ENCODE measurements at places on chromosomes 2 and 18. TPM values are rescaled to one million over a fixed set of nuclear protein-coding genes. Genes with fewer than 3 reads are reported as not detected.

GRCh38 chr2:237418300-237418699, 4.3 kb upstream of the COL6A3 start:
- peaks cover 41% of the 10 kb centered on the region for H3K27me3 ChIP-seq
- H3K4me1 ChIP-seq = peaks cover 4% of the 10 kb centered on the region
- no peak for DNase-seq
- H3K4me3 ChIP-seq = no peak overlapping the region

GRCh38 chr2:42096869-42097591, 49.2 kb downstream of the PKDCC start:
- peak overlapping the region; percentile 95 for H3K27ac ChIP-seq
- no peaks in the 10 kb centered on the region for H3K36me3 ChIP-seq
- no peaks in the 10 kb centered on the region for H3K27me3 ChIP-seq
- H3K4me1 ChIP-seq = peaks cover 64% of the 10 kb centered on the region
- H3K4me3 ChIP-seq = no peak overlapping the region
- peak; percentile 72 for DNase-seq

DNA sequence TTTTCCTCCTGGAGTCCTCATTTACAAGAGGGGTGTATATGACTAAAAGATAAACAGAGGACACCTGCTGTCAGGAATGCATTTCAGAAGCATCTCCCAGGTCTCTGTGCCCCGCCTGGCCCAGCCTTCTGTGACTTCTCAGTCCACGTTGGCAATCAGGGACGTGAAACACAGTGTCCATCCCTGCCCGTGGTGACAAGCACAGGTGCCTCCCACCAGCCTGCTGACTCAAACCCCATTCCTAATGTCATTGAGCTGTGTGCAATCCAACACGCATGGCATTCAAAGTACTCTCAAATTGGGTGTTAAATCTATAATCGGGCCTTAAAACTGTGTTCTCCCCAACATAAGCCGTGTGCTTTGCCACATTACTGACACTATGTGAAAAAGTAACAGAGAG, 343.2 kb downstream of the EIPR1 start:
- no peaks in the 10 kb centered on the region for H3K36me3 ChIP-seq
- no peak overlapping the region for H3K4me3 ChIP-seq
- H3K27me3 ChIP-seq = no peaks in the 10 kb centered on the region
- H3K27ac ChIP-seq = no peak overlapping the region
- no peak for DNase-seq
- no peaks in the 10 kb centered on the region for H3K4me1 ChIP-seq

- peaks cover 20% of the 10 kb centered on the region for H3K4me1 ChIP-seq
- H3K27ac ChIP-seq = no peak overlapping the region
- H3K4me3 ChIP-seq = no peak overlapping the region
- peak; percentile 88 for DNase-seq
- H3K36me3 ChIP-seq = no peaks in the 10 kb centered on the region
- no peaks in the 10 kb centered on the region for H3K27me3 ChIP-seq
Measured at GRCh38 chr2:71882949-71883472, 264.7 kb downstream of the CYP26B1 start.

- H3K27me3 ChIP-seq = no peaks in the 10 kb centered on the region
- H3K4me1 ChIP-seq = peaks cover 24% of the 10 kb centered on the region
- no peak for DNase-seq
- H3K4me3 ChIP-seq = no peak overlapping the region
Measured at GRCh38 chr2:69689466-69689865, 45.9 kb upstream of the AAK1 start.

DNA sequence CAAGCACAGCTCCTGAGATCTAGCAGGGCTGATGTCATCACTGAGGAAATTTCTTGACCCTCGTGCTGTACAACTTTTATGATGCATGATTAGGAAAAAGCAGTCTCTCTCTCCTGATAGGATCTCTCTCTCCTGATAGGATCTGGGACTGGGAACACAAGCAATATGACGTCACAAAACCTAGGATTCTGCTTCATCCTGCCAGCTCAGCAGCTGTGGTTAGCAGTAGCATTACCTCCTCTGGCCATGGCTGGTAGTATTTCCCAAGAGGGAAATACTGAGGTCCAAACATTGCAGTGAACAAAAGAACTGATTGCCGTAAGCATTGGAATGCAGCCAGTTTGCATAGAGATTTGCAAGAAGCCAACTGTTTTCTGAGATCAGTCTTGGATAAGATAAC, 521.2 kb upstream of the POU3F3 start:
- H3K27ac ChIP-seq = no peak overlapping the region
- H3K4me1 ChIP-seq = no peaks in the 10 kb centered on the region
- no peak for DNase-seq

GRCh38 chr2:203164311-203164935, 74.4 kb upstream of the CYP20A1 start:
- H3K27ac ChIP-seq = no peak overlapping the region
- peaks cover 7% of the 10 kb centered on the region for H3K36me3 ChIP-seq
- H3K4me3 ChIP-seq = no peak overlapping the region
- DNase-seq = no peak
- H3K4me1 ChIP-seq = no peaks in the 10 kb centered on the region

- no peaks in the 10 kb centered on the region for H3K27me3 ChIP-seq
- DNase-seq = no peak
- no peak overlapping the region for H3K4me3 ChIP-seq
- no peaks in the 10 kb centered on the region for H3K4me1 ChIP-seq
- no peaks in the 10 kb centered on the region for H3K36me3 ChIP-seq
Measured at GRCh38 chr2:234241656-234242458, 191.4 kb downstream of the SPP2 start.

GRCh38 chr2:134985061-134985460, 62.2 kb downstream of the MAP3K19 start:
- H3K4me3 ChIP-seq = no peak overlapping the region
- no peaks in the 10 kb centered on the region for H3K4me1 ChIP-seq
- no peaks in the 10 kb centered on the region for H3K36me3 ChIP-seq

RAB6C gene
- 0.83 TPM for total RNA-seq

GRCh38 chr2:48719480-48720177, 35.9 kb downstream of the LHCGR start:
- no peak for DNase-seq
- no peaks in the 10 kb centered on the region for H3K4me1 ChIP-seq
- no peak overlapping the region for H3K27ac ChIP-seq

DNA sequence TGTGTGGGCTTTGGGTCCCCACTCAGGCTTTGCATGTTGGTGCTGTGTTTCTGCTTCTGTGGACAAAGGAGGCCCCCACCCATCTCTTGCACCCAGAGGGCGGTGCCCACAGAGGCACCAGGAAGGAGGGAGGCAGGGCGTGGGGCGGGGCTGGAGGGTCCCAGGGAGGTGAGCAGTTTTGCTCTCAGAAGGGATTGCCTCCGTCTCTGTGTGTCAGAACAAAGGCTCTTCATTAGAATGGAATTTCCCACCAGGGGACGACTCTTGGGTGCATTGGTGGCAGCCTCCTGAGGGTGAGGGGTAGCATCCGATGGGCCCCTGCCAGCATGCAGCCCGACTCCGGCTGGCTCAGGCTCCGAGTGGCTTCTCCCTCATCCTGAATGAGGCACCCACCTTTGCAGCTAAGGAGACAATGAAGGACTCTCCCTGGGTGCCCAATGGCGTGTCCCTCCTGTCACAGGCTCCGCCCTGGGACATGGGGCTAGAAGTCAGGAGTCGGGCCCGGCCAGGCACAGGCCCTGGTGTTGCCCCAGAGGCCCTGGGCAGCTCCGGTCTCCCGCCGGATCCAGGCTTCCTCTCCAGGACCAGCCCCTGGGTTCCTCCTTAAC, 7.0 kb upstream of the ERFE start:
- no peaks in the 10 kb centered on the region for H3K27me3 ChIP-seq
- H3K4me3 ChIP-seq = no peak overlapping the region
- H3K4me1 ChIP-seq = peaks cover 5% of the 10 kb centered on the region
- no peak for DNase-seq
- no peaks in the 10 kb centered on the region for H3K36me3 ChIP-seq

GRCh38 chr2:129301431-129301913, 678.0 kb upstream of the RAB6C start:
- H3K4me1 ChIP-seq = no peaks in the 10 kb centered on the region
- no peak overlapping the region for H3K27ac ChIP-seq
- H3K27me3 ChIP-seq = no peaks in the 10 kb centered on the region

DNA sequence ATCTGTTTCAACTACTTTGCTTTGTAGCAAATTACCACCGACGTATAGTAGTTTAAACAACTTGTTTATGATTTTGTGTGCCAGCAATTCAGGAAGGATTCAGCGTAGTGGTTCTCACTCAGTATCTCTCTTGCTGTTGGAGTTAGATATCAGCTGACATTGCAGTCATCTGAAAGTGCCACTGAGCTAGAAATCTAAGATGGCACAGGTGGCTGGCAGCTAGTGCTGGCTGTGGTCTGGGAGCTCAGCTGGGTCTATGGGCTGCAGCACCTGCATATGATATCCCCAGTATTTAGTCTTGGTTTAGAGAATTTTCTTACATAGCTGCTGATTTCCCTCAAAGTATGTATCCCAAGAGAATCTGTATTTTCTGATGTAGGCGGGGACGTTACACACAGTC, 235.6 kb downstream of the SCG2 start:
- H3K4me3 ChIP-seq = no peak overlapping the region
- no peaks in the 10 kb centered on the region for H3K27me3 ChIP-seq
- no peak for DNase-seq
- no peaks in the 10 kb centered on the region for H3K4me1 ChIP-seq
- H3K36me3 ChIP-seq = no peaks in the 10 kb centered on the region

RTP5 gene
- 0.43 TPM for total RNA-seq

HDLBP gene
- total RNA-seq = 207 TPM

GAREM2 gene
- 2.3 TPM for total RNA-seq

DNA sequence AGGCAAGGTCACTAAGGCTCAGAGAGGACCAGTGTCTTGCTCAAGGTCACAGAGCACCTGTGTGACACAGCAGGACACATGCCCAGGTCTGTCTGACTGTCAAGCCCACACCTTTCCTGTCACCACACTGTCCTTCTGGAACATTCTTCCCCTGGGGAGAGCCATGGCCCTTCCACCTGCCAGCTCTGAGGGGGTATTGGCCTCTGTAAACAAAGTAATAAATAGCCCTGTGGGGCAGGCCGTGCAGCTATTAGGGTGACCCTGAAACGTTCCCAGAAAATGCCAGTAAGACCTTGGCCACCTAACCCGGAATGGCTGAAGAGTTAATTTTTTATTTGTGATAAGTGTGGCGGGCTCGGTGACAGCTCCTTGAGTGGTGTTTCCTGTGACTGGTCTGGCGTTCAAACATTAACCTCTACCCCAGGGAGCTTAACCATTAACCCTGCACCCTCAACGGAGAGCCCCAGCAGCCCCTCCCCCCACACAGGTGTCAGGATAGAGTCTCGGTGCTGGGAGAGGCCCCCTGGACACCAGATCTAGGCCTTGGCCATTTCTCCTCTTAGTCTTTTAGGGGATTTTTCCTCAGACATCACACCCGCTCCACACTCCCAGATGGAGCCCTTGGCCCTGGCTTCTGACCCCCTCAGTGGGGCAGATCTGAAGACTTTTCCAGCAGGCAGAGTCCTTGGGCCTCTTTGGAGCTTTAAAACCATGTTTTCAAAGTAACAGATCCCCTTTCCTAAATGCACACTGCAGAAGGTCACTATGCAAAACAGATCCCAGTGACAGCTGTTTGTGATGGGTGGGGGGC, 36.6 kb downstream of the SCTR start:
- H3K4me3 ChIP-seq = no peak overlapping the region
- H3K27ac ChIP-seq = no peak overlapping the region
- no peak for DNase-seq
- no peaks in the 10 kb centered on the region for H3K27me3 ChIP-seq
- no peaks in the 10 kb centered on the region for H3K4me1 ChIP-seq
- no peaks in the 10 kb centered on the region for H3K36me3 ChIP-seq

- H3K27me3 ChIP-seq = no peaks in the 10 kb centered on the region
- no peak overlapping the region for H3K4me3 ChIP-seq
- no peaks in the 10 kb centered on the region for H3K4me1 ChIP-seq
- no peak overlapping the region for H3K27ac ChIP-seq
Measured at GRCh38 chr2:2565671-2566070, 234.6 kb upstream of the MYT1L start.

ARHGAP28 gene
- total RNA-seq = 78.3 TPM

- no peak for DNase-seq
- no peaks in the 10 kb centered on the region for H3K36me3 ChIP-seq
- no peak overlapping the region for H3K4me3 ChIP-seq
- H3K27me3 ChIP-seq = no peaks in the 10 kb centered on the region
- peak overlapping the region; percentile 78 for H3K27ac ChIP-seq
Measured at GRCh38 chr2:160425434-160426151, 68.0 kb downstream of the RBMS1 start.

GRCh38 chr2:119011162-119011909, 69.3 kb downstream of the MARCO start:
- H3K36me3 ChIP-seq = no peaks in the 10 kb centered on the region
- no peak for DNase-seq
- H3K27me3 ChIP-seq = peaks cover 7% of the 10 kb centered on the region
- no peak overlapping the region for H3K4me3 ChIP-seq
- H3K4me1 ChIP-seq = no peaks in the 10 kb centered on the region

RAPGEF4 gene
- total RNA-seq = 1.5 TPM

SLC25A12 gene
- 16.2 TPM for total RNA-seq

DNA sequence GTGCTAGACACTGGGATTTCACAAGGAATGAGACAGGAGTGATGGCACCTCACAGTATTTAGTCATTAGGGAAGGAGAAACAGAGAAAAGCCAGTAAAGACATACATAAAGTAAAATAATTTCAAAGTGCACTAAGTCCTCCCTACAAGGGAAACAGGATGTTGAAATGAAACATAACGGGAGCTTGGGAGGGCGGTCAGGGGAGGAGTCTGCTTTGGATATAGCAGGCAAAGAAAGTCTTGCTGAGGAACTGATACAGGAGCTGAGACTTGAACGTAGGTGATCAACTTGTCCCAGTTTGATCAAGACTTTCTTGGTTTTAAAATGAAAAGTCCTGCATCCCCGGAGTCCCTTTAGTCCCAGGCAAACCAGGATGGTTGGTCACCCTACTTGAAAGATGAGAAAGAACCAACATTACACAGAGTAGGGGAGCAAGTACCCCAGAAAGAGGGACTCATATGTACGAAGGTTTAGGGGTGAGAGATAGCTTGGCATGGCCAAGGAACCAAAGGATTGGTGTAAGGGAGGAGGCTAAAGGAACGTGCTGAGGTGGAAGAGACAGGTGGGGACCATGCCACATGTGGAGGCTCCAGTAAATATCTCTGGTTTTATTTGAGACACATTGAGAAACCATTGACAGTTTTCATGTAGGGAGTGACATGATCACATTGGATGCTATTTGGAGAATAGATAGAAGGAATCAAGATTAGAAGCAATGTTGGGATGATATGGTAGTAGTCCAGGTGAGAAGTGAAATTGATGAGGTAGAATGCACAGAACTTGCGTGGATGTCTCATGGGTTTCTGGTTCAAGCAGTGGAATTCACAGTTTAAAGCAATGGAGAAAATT, 28.4 kb downstream of the FBXO48 start:
- H3K36me3 ChIP-seq = no peaks in the 10 kb centered on the region
- H3K27me3 ChIP-seq = no peaks in the 10 kb centered on the region
- DNase-seq = no peak
- H3K4me1 ChIP-seq = peaks cover 24% of the 10 kb centered on the region

PSMD14 gene
- 26.9 TPM for total RNA-seq
